CD4-positive, alpha-beta T cell treated with Interleukin-17A for 4 hours (primary cell): ENCODE measurements at places on chromosomes 3 and 15.

DNA sequence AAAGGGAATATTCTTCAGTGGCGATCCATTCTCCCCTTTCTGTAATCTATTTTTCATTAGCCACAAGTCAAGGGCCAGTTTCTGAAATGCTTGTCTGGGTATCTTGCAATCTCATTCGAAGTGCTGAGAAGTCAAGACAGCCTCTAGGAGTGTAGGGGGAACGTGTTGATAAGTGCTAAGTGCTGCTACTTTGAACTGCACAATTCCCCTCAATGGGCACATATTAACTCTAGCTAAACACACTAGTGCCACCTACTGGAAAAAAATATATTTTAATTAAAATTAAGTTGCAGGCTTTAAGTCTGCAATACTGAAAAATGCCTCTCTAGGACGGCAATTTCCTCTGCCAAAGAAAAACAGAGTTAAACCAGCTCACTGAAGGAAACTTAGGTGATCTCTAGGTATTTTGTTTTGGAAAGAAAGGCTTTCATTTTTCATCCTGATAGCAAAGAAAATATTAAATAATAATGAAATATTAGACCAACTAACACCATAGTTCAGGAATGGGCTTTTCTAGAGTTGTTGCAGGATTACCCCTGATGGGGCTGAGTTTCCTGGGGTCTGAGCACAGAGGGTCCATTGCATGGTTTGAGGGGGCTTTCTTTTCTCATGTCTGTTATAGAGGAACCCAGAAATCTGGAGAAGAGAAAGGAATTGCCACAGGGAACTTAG, 181.9 kb upstream of the KBTBD8 start:
- peak; percentile 10 for DNase-seq

GRCh38 chr3:89368846-89369245, 261.4 kb downstream of the EPHA3 start:
- DNase-seq: no peak

- DNase-seq: no peak
These were observed 17.4 kb downstream of the CSPG4 start for GRCh38 chr15:75695220-75695619.

DNA sequence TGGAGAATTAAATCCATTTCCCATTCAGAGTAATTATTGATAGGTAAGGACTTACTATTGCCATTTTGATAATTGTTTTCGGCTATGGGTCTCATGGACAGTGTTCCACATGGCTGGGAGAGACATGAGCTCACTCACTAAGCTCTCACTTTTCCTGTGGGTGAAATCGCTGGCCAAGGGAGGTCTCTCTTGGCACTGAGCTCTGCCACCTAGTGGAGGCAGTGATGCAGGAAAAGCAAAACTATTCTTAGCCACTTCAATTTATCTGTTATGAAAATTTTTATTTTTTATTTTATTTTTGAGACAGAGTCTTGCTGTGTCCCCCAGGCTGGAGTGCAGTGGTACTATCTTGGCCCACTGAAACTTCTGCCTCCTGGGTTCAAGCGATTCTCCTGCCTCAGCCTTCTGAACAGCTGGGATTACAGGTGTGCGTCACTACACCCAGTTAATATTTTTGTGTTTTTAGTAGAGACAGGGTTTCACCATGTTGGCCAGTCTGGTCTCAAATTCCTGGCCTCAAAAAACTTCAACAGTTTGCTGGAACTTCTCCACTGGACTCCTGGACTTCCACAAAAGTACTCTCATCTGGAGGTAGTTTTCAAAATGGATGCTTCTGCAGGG, 4.7 kb upstream of the RNF13 start:
- DNase-seq: peak; percentile 56

- DNase-seq: no peak
These were observed 5.9 kb downstream of the SH2D7 start for GRCh38 chr15:78098131-78098755.

- peak; percentile 75 for DNase-seq
These were observed 15.3 kb upstream of the IREB2 start for GRCh38 chr15:78422571-78423340.

- DNase-seq: peak; percentile 33
These were observed 5.6 kb downstream of the SERPINI1 start for GRCh38 chr3:167740961-167741587.

- DNase-seq: no peak
These were observed 14.8 kb upstream of the IL1RAP start for GRCh38 chr3:190499122-190499521.

- no peak for DNase-seq
These were observed 9.0 kb upstream of the CAMKV start for GRCh38 chr3:49878686-49879085.

- no peak for DNase-seq
These were observed 22.0 kb downstream of the TGM4 start for GRCh38 chr3:44896440-44896839.

DNA sequence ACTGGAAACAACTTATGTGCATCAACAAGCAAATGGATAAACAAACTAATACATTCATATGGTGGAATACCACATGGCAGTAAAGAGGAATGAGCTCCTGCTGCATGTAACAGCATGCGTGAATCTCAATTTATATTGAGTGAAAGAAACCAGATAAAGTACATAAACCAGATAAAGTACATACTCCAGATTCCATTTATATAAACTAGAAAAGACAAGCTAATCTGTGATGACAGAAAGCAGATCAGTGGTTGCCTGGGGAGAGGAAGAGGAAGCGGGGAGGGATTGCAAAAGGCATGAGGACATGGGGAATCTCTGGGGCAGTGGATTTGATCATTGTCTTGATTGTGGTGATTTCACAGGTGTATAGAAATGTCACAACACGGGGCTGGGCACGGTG, 34.2 kb downstream of the LIMD1 start:
- DNase-seq: no peak

- no peak for DNase-seq
These were observed 78.5 kb downstream of the TMCO5A start for GRCh38 chr15:38012894-38013293.

- DNase-seq: no peak
These were observed 51.8 kb upstream of the ADPGK start for GRCh38 chr15:72835294-72835890.

DNA sequence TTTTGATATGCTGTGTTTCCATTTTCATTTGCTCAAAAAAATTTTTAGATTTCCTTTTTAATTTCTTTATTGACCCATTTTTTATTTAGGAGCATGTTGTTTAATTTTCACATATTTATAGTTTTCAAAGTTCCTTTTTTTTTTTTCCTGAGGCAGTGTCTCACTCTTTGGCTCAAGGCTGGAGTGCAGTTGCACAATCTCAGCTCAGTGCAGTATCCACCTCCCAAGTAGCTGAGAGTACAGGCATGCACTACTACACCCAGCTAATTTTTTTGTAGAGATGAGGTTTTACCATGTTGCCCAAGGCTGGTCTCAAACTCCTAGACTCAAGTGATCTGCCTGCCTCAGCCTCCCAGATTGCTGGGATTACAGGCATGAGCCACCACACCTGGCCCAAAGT, 36.2 kb downstream of the PFN2 start:
- DNase-seq: no peak

- no peak for DNase-seq
These were observed 5.6 kb downstream of the RPS27L start for GRCh38 chr15:63151665-63152064.

DNA sequence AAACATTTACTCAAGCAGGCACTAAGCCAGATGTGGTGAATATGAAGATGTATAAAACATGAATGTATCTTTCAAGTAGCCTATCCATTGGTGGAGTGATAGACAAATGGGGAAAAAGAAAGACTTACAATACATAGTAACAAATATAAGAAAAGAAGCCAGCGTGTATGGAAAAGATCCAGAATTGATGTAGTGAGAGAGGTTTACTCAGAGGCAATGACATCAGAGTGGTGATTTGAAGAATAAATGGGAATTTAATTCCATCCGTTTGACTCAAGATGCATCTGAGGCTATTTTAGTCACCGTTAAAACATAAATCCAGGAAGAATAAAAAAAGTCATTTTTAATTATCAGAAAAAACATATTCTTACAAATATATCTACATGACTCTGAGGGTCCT, 162.6 kb downstream of the IL1RAP start:
- DNase-seq: no peak

DNA sequence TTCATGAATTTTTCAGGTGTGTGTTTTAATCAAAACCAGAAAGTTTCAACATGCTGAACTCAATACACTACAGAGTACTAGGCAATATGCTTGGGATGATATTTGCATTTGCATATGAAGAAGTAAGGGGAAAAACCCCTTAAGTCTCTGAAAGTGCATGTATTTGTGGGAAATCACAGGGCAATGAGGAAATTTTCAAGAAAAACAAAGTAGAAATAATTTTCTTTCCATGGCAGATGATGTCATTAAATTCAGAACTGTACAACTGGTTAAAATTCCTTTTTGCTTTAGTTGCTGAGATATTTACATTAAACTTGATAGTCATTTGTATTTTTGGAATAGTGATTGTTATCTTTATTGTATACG, 294.0 kb upstream of the TBC1D5 start:
- no peak for DNase-seq

DNA sequence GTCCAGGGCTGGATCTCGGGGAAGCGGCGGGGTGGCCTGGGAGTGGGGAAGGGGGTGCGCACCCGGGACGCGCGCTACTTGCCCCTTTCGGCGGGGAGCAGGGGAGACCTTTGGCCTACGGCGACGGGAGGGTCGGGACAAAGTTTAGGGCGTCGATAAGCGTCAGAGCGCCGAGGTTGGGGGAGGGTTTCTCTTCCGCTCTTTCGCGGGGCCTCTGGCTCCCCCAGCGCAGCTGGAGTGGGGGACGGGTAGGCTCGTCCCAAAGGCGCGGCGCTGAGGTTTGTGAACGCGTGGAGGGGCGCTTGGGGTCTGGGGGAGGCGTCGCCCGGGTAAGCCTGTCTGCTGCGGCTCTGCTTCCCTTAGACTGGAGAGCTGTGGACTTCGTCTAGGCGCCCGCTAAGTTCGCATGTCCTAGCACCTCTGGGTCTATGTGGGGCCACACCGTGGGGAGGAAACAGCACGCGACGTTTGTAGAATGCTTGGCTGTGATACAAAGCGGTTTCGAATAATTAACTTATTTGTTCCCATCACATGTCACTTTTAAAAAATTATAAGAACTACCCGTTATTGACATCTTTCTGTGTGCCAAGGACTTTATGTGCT, 527 bp downstream of the B2M start:
- peak; percentile 70 for DNase-seq

DNA sequence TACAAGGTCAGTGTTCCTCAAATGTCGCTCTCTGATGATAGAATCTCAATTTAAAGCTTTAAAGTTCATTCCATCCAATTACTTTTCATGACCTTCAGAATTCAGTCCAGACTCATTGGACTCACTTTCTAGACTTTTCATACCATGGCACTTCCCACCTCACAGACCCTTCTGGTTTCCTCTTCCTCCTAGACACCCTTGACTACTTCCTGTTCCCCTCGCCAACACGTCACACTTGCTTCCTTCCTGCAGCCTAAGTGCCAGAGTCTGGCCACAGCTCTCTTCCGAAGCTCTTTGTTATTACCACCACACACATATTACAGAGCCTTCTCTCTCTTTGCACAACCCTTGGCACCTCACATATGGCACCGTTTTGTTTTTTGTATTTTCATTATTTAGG, 59.1 kb upstream of the UMPS start:
- DNase-seq: peak; percentile 15

- DNase-seq: no peak
These were observed 17.5 kb downstream of the POPDC2 start for GRCh38 chr3:119642746-119643473.

- DNase-seq: no peak
These were observed 151.4 kb downstream of the OTOL1 start for GRCh38 chr3:161647936-161648470.

- peak; percentile 26 for DNase-seq
These were observed 298.3 kb downstream of the SHQ1 start for GRCh38 chr3:72549761-72550581.

DNA sequence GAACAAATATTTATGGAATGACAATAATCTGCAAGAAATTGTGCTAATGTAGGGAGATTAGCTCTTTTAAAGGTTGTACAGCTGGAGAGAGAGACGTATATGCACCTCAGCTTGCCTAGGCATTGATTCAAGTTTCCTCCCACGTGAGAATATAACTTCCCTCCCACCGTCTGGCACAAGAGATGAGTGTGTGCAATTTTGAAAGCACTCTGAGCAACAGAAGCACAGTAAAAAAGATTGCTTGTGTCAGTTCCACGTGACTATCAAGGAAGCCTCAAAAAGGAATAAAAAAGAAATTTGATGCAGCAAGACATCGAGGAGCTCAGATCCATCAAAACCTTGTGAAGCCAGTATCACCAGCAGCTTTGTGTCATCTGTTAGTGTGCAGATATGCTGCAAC, 435.3 kb downstream of the TUSC7 start:
- DNase-seq: no peak

GRCh38 chr3:125165189-125165947, 47.2 kb downstream of the SLC12A8 start:
- DNase-seq: no peak

DNA sequence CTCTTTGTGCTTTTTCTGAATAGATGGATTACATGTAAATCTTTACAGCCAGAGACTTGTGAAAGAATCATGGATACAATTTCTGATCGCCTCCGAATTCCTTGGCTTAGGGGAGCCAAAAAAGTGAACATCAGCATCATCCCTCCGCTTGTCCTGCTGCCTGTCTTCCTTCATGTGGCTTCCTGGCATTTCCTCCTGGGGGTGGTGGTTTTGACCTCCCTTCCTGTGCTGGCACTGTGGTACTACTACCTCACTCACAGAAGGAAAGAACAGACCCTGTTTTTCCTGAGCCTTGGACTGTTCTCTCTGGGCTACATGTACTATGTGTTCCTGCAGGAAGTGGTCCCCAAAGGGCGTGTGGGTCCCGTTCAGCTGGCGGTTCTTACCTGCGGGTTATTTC, 5.9 kb downstream of the ZDHHC23 start:
- DNase-seq: no peak

- no peak for DNase-seq
These were observed 154.1 kb downstream of the WNT5A start for GRCh38 chr3:55333046-55333445.

DNA sequence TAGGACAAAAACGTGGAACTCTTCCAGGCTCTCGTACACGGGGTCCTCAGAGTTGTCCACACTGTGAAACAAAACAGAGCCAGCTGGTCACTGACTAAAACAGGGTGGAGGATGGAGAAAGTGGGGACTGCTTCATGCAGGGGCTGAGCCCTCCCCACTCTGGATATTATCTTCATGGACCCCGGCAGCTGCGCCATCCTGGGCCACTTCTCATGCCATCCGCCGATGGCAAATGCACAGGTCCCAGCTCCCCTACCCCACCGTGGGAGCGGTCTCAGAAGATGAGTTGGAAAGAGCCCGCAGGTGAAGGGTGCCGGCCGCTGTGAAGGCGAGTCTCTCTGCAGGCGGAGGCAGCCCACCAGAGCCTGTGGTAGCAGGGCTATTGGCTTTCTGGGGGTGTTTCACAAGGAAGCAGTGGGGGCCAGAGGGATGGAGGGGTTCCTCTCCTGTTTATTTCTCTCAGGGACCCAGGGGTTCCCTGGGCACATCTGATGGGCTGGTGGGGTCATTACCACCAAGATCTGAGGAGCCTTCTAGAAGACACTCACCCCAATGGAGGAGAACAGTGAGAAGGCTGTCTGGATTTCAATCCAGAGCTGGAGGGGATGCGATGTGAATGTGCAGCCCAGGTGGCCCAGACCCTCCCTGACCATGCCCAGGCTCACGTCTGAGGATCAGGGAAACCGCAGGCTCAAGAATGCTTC, 177.3 kb downstream of the KLF13 start:
- DNase-seq: no peak

GRCh38 chr15:99390667-99391066, 139.4 kb downstream of the LRRC28 start:
- DNase-seq: no peak
